ENCODE measurements at places on chromosomes 7 and 10.

DNA sequence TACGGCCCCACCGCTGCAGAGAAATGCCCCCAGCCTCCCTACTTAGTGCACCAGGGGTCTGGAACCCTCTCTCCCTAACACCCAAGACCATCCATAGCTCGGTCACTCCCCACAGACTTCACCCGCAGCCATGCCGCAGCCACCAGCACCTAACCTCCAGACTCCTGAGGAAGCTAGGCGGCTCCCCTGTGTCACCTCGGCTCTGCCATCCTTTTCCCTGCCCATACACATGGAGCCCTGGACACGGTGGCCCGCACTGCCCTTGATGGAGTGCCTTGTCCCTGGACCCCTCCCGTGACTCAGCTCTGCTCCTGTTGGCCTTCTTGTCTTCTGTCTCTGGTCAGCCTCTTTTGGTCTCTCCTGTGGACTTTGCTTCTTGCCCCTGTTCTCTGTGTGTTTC is 107.5 kb downstream of the INSYN2A start:
- DNase-seq, result no peak

GRCh38 chr7:69682518-69682917 is 84.2 kb downstream of the AUTS2 start:
- DNase-seq, result no peak

GRCh38 chr7:127904670-127904985 is 126.6 kb downstream of the LRRC4 start:
- no peak for DNase-seq

GRCh38 chr10:79067241-79068202 is 1.2 kb upstream of the ZMIZ1 start:
- DNase-seq, result peak; percentile 59

DNA sequence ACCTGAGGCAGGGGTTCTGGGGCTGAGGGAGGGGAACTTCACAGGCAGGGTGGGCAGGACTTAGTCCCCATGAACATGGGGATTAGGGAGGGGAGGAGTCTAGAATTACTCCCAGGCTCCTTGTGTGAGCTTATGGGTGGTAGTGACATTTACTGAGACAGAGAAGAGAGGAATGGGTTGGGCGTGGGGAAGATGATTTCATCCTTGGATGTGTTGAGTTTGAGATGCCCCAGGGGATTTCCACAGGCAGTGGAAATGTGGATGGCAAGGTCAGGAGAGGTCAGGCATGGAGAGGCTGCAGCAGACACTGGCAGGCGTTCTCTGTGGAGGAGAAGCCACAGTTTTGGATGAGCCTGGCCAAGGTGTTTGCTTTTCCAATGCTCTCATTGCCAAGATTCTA is 26.4 kb upstream of the GSDME start:
- no peak for DNase-seq

DNA sequence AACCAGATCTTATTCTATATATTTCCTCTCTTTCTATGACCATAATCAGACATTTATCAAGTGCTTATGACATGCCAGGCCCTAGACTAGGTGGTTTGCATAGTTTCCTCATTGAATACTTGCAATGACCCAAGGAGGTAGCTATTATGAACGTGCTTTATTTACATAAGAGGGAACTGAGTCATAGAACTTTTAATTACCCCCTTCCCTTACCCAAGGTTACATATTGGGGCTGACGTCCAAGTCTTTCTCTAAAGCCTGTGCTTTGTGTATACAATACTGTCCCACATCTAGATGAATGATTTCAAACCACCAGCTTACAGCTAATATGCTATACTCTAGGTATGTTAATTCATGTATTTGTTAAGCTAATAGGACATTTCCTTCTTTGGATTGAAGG is 91.9 kb upstream of the NPY start:
- DNase-seq, result no peak

DNA sequence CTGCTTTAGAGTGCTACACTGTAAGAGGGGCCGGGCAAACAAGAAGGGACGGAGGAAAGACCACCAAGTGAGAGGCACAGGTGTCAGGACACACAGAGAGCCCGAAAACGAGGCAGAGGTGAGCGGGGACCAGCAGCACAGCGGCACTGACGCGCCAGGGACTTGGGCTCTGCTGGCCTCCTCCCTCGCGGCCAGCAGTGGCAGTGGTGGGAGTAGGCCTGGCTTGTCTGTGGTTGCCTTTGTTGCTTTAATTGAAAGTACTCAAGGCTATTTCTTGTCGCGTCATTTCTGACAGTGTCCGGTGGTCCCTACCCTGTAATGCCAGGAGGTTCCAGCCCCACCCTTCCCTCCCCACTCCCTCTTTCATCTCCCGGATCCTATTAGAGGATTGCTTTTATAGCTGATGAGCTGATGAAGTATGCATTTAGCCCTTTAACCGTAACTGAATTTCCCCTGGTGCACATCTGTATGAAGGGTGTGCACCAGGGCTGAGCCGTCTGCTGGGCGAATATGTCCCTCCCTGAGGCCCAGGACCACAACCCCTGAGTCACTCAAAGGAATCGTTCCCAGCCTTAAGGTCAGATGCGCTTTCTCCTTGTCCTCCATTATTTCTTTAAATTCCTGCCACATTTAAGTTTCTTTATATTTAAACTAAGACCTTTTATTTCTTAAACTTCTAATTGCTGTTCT is 39.5 kb upstream of the FAM20C start:
- no peak for DNase-seq

GRCh38 chr7:41185851-41186250 is 517.0 kb downstream of the INHBA start:
- DNase-seq, result no peak

GRCh38 chr10:114962441-114962840 is 24.4 kb downstream of the TRUB1 start:
- no peak for DNase-seq

DNA sequence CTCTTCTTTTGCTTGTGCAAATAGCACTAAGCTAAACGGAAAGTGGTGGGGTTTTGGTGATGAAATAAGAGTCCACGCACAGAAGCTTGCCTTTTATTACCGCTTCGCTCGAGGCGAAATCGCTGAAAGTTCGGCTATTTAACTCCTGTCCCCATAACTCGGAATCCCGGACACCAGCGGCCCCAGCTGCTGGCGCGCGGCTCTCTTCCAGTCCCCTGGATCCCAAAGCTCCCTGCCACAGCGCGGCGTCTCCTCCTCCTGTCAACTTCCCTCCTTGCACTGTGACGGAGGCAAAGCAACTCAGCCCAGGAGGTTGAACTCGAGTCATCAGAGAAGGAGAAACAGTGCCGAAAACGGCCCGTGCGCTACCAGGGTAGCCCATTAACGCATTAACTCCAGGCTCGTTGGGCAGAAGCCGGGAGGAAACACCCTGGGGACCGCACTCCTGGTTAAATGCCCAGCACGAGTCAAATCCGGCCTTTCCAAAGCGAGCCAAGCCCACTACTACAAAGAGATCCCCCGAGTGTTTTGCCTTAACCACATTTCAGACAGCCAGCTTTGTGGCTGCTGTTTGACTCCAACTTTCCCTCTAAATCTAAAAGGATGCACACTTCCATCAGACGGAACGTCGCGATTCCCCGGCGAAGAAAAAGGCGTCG is 1.3 kb downstream of the SEMA3D start:
- peak; percentile 18 for DNase-seq

DNA sequence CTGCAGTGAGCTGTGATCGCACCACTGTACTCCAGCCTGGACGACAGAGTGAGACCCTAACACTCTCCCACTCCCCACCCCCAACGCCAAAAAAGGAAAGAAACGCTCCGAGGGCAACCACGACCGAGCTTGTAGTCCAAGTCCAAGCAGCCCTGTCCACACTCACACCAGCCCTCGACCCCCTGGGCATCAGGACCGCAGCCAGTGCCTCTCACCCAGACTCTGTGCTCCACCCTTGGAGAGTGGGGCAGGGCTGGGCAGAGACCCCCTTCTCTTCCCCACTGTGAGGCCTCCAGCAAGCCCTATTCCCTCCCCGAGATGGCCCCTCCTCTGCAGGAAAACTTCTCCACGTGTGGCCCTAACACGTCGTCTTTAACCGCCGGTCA is 82.6 kb downstream of the FOXL3 start:
- no peak for DNase-seq

- DNase-seq, result no peak
These were observed 173.6 kb upstream of the STEAP4 start for GRCh38 chr7:88480271-88480670.

GRCh38 chr10:87983716-87984115 is 120.3 kb downstream of the PTEN start:
- DNase-seq, result no peak

GRCh38 chr7:147878912-147879661 is 711.5 kb upstream of the C7orf33 start:
- DNase-seq, result no peak

DNA sequence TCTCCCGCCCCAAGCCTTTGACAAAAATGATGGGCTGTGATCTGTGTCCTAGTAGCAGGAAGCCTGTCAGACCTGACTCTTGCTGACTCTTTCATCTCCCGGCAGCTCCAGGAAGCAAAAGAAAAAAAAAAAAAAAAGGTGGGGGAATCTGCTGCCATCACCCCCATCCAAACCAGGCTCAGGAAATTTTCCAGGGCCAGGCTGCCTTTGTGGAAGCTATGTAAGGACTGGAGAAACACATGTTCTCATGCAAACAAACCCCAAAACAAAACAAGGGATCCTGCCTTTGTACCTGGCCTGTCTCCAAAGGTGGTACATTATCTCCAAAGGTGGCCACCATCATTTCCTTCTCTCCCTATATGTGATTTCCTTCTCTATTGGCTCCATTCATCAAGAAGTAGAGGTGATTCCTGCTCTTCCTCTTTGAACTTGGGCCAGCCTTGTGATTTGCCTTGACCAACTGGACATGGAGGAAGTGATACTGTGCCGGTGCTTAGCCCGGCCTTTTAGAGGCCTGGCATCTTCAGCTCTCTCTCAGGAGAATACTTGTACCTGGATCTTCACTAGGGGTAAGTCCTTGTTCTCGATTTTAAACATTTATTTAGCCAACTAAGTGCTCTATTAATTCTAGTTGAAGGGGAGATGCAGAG is 192.2 kb upstream of the SVIL start:
- DNase-seq, result no peak

GRCh38 chr7:35854311-35854710 is 53.5 kb downstream of the SEPTIN7 start:
- no peak for DNase-seq

GRCh38 chr7:117669818-117670217 is 190.0 kb downstream of the CFTR start:
- DNase-seq, result no peak

- DNase-seq, result no peak
These were observed 994 bp downstream of the SLC25A28 start for GRCh38 chr10:99619090-99619800.

GRCh38 chr10:49736564-49737113 is 25.5 kb downstream of the OGDHL start:
- no peak for DNase-seq

DNA sequence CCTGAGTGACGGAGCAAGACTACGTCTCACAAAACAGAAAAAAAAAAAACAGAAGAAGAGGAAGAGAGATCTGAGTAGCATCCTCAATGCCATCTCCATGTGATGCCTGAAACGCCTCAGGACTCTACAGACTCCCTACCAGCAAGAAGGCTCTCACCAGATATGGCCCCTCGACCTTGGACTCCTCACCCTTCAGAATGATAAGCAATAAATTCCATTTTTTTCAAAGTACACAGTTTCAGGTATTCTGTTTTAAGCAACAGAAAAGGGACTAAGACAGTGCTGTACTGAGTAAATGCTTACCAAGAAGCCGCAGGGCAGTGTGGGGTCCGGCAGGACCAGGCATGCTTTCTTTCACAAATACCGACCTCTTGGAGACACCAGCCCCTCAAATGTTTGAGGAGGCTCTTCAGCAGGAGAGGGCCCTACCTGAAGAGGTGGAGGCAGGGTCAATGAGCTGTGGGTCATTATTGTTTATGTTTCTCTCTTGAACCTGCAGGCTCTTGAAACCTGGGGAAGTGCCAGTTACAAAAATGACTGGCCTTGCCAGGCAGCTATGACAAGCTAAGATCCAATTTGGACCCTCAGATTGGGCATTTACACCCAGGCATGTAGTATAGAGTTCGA is 204.1 kb upstream of the LYZL1 start:
- DNase-seq, result no peak

DNA sequence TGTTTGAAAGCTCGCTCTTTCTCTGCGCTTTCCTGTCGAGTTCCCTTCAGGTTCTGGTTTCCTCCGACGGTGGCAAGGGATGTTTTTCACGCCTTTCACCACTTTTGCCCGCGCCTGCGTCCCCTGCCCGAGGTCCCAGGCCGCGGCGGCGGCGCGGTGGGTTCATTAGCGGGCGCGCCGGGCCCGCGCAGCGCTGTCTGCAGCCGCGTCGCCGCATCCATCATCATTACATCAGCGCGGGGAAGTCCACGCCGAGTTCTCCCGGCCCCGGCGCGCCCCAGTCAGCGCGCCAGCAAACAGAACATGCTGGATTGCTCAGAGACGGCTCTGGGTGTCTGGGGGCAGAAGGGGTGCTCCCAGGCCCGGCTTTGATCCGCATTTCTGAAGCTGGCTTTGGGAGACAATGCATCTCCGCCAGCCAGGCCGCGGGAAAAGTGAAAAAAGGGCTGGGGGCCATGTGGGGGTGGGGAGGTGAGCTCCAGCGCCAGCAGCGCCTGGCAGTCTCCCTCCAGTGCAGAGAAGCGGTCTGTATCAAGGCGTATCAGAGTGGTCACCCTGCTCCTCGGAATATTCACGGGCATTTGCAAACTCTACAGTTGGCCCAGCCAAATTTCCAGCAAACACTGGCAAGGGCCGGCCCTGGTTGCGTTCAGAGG is 8.9 kb downstream of the GLI3 start:
- no peak for DNase-seq

- DNase-seq, result no peak
These were observed 17.0 kb downstream of the CDK14 start for GRCh38 chr7:90613088-90613498.

GRCh38 chr7:3950249-3950648 is 649.2 kb downstream of the SDK1 start:
- no peak for DNase-seq

- no peak for DNase-seq
These were observed 37.1 kb upstream of the EZH2 start for GRCh38 chr7:148921189-148921588.

DNA sequence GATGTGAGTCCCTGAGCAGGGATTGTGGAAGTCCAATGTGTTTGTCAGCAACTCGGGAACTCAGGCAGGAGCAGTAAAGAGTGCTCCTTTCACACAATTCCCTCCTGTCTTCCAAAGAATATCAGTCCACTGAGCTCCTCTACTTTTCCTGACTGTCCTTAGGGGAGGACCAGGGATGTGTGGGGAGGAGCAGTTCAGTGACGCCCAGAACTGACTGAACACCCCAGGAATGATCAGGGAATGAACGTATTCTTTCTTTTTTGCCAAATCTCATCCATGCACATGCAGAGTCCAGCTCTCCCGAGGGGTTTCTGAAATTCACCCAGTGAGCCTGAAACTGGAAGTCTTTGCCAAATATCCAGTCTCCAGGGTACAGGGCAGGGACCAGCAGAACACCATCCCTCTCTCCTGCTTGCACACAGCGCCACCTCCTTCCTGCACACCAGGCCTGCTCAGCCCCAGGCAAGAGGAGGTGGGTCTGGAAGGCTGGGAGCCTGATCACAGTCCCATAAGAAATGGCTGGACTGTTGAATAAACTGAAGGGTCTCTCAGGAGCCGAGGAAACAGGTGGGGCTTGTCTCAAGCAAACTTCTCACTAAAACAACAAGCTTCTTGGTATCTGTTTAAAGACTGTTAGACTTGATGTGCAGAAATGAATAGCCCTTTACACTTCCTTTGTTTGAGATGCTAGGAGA is 294.7 kb downstream of the C7orf25 start:
- no peak for DNase-seq
